ENCODE measurements at places on chromosomes 12 and 14.

DNA sequence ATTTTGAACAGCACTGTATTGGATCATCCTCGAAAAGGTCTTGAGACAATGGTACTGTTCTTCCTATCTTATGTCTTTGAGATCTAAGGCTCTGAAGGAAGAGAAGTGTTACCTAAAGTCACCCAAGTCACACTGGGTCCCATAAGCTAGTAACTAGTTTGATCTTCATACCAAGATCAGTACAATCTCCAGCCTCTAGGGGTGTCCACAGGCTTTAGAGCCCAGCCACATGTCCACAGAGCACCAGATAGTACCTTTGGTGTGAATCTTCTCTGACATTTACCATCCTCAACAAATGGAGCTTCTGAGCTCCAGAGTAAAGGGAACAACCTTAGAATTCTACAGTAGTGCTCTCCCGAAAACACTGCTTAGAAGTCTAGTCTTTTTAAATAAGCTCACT lies 78.7 kb downstream of the KSR2 start:
- no peak for DNase-seq

- peak; percentile 55 for DNase-seq
Observed at GRCh38 chr12:6825398-6826124, 2.6 kb upstream of the P3H3 start.

- DNase-seq = no peak
Observed at GRCh38 chr14:102187044-102187443, 47.3 kb downstream of the WDR20 start.

DNA sequence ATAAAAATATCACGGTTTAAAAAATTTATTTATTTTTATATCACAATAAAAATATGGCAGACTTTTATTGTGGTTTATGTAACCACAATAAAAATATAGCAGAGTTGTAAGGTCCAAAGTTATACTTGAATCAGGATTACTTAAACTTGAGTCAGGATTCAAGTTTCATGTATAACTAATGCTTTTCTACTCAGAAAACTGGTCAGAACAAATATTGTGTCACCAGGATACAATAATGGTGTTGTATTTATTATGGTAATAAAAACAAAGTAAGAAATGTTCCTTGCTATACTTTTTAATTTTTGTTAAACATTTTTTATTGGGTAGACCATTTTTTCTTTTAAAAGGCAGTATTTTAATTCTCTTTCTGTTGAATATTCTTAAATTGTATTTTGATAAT lies 29.2 kb upstream of the EPS8 start:
- DNase-seq = no peak

- DNase-seq = no peak
Observed at GRCh38 chr12:93778306-93778705, 101.1 kb downstream of the CRADD start.

GRCh38 chr14:101986953-101987352 lies 22.6 kb downstream of the DYNC1H1 start:
- no peak for DNase-seq

- no peak for DNase-seq
Observed at GRCh38 chr14:68041876-68042354, 222.3 kb downstream of the RAD51B start.

DNA sequence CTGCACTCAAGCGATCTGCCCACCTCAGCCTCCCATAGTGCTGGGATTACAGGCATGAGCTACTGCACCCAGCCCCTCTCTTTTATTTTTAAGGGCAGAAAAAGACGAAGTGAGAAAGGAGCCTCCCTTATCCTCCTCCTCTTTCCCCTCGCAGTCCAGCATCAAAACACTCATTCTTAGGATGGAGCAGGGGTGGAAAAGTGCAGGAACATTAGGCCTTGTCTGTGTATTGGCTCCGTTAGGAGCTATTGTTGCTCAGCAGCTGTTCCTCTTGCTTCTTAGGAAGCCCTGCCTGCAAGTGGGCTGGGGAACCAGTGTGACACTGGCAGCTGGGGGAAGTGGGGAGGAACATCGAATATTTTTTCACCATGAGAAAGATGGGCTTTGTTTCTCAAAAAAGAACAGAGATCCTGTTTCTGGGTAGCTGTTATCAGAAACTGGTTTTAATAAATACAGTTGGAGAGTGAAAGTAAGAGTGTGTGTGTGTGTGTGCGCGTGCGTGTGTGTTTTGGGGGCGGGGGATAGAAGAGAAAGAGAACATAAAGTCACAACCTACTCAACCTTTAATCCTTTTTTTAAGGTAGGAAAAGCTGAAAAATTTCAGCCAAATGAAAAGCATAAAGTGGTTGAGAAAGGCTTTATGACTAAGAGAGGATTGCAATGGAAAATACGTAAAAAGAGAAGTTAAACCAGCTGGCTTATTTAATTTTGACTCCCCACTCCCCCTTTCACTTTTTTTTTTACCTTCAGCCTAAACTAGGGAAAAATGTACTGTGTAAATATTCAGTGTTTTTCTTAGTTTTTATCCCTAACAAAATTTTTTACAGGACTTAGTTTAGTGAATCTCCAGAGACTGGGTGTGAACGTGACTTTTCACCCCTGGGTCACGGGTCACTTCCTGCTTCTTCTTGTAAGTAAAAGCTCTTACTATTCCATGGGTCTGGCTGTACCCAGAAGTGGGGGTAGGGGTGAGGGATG lies 197.2 kb upstream of the PLEKHG7 start:
- DNase-seq = peak; percentile 11

DNA sequence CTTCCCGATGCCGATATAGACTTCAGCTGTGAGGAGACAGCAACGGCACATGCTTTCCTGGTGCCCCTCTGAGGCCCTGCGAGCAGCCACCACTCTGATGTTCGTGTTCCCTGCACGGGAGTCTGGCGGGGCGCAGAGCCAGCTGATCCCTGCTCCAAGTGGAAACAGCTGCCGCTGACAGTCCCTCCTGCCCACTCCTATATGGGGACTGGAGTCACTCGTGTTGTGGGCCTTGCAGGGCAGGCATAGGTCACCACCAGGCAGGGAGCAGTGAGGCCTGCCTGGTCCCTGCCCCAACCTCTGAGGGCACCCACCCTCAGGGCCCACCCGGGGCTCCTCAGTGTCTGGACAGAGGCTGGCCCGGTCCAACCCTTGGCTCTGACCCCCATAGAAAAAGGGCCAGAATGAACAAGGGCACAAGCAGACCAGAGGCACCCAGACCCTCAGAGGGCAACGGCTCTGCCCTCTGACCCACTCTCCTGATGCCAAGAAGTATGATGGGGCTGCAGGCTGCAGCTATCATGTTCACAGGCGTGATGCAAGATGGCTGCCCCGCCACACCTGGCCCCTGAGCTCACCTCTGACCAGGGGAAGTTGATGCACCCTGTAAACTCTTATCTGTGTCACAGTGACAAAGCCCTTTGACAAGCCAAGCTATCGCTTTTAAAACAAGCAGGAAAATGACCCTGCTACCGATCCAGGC lies 181.6 kb downstream of the CALM1 start:
- no peak for DNase-seq

- no peak for DNase-seq
Observed at GRCh38 chr14:34198096-34198495, 247.2 kb upstream of the EGLN3 start.

- DNase-seq = no peak
Observed at GRCh38 chr14:66498311-66498710, 9.6 kb upstream of the GPHN start.

- no peak for DNase-seq
Observed at GRCh38 chr12:70983692-70984091, 63.2 kb upstream of the PTPRR start.

GRCh38 chr14:82854131-82854530 lies 1320.5 kb upstream of the SEL1L start:
- no peak for DNase-seq

DNA sequence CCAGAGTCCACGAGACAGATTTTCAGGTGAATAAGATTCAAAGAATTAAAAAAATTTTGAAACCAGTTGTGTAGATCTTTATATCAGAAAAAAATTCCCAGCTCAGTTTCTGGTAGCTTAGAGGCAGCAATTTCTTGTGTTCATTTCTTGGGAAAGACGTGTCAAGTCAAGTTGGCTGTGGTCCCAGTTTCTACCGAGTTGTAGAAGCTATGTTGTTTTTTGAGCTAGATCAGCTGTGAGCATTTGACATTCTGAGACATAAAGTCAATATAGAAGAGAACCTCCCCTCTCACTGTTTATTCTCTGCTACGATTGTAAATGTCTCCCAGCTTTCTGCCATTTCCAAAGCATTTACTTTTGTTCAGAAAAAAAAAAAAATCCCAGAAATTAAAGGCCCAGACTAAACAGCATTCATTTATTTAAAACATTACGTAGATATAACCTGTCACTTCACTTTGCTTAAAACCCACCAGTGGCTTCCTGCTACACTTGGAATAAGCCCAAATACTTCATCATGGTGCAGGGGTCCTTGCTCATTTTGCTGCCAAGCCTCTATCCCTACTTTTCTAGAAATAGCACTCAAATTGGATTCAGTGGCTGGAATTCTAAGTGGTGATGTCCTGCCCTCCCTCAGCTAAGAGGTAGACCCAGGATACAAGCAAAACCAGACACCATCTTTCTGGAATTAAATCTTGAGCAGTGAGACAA lies 20.6 kb upstream of the PYGL start:
- no peak for DNase-seq

DNA sequence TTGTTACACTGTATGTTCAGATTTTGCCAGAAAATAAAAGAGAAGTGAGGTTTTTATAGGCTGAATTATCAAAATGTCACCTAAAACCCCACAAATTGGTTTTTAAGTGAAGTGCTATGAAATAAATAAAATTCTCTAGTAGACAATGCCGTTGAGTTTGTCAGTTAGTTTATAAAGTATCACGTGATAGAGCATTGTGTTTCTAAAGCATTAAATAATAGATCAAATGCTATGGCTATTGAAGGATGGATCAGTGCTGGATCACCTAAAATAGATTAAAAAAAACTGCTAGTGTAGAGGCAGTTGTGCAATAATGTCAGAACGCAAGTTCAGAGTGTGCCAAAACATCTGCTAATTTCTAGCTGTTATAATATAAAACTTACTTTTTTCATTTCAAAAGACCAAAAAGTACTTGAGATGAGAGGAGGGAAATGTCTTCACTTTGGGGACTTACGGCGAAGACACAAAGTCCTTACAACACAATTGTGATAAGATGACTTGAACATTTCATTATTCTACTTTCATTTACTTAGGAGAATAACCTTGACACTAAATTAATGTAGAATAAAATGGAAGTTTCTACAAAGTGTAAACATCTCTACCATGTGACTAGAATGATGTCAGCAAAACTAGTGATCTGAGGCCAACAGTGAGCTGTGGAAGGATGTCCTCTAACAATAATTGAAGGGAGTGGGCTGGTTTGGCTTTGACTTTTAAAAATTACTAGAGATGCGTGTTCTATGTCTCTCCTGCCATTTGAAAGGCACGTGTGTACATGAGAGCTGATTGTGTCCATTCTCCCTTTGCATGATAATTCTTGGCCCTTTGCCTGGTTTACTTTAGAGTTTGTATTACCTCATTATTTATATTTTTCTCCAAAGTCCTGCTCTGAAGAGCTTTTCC lies 154.4 kb upstream of the PDE3A start:
- no peak for DNase-seq

GRCh38 chr14:67579636-67580035 lies 20.4 kb downstream of the PIGH start:
- DNase-seq = no peak

DNA sequence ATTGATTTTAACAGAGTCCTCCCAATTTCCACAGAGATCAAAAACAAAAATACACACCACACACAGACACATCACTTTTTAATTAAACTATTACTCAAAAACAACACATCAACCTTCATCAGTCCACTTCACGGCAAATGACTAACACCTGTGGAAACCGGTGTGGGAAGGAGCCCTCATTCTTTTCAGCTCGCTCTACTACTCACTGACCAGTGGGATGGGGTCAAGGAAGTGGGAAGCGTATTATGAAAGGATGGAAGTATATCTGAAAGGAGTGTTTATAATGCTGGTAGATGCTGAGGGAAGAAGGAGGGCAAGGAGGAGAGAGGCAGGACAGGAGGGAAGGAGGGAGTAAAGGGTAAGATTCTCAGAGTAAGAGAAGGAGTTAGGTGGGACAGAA lies 156.5 kb downstream of the EPS8 start:
- no peak for DNase-seq

- no peak for DNase-seq
Observed at GRCh38 chr14:56300495-56300894, 182.3 kb downstream of the PELI2 start.

DNA sequence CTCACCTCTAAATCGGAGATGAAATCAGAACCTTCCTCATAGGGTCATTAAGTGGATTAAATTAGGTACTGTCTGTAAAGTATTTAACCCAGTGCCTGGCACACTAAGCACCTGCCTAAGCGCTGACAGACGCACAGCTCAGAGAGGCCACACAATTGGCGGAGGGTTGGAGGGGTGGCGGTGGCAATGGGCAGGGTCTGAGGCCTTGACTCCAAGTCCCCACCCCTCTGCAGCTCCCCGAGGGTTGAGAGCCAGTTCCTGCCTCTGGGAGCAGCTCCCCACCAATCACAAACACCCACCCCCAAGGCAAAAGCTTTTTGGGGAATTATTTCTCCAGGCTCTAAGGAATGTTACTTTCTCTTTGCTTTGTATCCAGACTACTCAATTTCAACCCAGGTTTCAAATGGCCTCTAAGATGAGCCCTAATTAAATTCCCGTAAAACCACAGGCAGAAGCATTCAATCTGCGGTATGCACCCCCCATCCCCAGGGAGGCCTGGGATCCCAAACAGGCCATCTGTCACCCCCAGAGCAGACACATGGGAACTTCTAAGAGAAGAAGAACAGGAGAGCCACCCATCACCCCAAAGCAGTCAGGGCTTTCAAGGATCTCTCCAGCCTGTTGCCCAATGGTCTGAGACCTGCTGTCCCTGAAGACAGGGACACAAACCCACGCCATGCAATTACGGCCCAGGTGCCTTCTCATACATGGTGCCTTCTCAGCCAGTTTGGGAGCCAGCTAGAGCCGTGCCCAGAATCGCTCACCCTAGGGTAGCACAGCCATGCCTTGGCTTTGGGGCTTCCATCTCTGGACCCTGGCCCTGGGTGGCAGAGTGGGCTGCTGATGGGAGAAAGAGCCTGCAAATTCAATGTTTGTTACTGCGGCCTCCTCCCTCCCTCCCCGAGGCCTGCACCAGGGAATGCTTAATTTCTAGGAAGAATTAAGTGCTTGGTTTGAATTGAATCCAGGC lies 66.1 kb downstream of the CHGA start:
- DNase-seq = no peak

GRCh38 chr12:96187956-96188355 lies 6.2 kb upstream of the ELK3 start:
- no peak for DNase-seq

DNA sequence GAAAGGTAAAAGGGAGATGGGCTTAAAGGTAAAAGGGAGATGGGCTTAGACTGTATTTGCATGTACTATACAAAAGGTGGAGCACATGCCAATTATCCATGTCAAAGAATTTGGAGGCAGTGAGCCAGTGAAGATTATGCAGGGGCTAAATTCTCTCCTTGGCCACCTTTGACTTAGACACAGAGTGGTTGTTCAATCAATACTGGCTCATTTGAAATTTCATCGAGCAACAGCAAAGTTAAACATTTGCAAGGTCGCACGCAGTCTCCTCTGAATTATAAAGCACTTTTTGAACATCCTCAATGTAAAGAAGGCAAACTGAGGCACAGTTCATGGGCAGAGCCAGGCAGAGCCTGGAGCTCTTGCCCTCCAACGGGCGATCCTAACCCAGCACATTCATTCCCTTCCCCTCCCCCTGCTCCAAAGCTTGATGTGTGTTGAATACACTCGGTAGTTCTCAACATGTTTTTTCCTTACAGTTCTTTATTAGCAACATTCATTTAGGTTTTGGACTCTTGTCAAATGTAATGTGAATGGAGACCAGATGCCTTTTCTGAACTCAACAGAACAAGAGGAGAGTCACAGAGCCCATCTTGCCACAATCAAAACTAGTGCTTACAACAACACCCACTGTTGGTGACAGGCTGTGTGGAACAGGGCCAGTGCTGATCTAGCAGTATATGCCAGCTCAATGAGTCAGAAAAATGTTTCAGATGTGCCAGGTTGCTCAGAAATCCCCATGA lies 169.7 kb upstream of the G2E3 start:
- no peak for DNase-seq

All from stimulated activated CD8-positive, alpha-beta memory T cell treated with anti-CD3 and anti-CD28 coated beads, Interleukin-2, amount 100 ng/mL, for 1 hour (primary cell).